ENCODE measurements at places on chromosomes 5 and 9.

DNA sequence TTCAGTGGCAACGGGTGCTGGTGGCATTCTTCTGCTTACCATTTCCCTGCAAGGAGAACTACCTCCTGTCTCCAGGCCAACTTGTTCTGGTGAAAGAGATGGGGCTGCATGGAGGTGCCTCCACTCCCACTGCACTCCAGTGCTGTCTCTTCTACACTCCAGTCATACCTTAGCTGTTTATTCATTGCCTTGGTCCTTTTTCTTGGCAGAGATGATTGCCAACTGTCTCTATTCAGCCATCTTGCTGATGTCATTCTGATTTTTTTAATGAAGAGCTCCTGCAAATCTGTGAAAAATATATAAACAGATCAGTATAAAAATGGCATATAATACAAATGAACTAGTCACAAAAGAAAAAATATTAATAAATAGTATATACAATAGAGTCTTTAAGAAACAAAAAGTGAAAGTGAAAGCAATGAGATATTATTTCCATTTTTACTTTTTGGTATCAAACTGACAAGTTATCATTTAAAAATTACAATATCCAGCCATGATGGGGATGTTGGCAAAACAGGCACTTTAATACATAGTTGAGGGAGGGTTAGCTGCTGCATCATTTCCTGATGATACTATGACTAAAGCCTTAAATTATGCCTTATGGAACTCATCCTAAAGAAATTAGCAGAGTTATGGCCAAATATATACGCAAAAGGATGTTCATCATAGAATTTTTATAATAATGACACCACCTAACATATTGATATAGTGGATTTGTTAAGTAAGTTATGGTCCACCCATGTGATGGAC lies 109.4 kb downstream of the CARTPT start:
- no peak for DNase-seq

GRCh38 chr5:118902656-118903438 lies 85.5 kb downstream of the DTWD2 start:
- DNase-seq, result peak; percentile 7

DNA sequence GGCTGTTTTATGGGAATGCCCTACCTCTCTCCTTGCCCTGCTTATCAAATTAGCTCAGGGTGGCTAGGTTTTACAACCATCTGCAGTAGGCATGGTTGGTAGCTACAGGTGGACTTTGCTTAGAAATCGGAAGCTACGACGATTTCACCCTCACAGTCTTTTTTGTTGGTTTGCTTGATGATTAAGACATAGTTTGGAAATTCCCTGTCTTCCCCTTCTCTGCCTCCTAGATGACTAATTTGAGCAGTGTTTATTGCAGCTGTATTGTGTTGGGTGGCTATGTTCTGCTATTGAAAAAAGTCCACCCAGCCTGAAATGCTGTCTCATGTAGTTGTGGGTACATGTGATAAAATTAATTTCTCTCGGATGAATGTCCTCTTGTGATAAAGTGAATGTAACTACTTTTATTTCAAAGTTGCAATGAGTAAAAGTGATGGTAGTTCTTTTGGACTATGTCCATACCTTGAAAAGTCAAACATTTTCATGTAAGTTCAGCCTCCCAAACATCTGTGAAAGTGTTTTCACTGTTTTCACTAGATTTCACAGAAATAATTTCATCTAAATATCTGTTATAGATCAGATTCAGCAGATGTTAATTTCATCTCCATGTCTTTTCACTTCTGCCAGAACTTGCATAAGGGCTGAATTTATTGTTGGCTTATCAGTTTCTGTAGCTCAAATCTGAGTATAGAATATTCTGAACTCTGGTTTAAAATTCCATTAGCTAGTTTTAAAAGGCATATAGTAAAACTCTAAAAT lies 37.3 kb upstream of the FYB1 start:
- no peak for DNase-seq

GRCh38 chr5:172749881-172750633 lies 20.9 kb downstream of the DUSP1 start:
- no peak for DNase-seq

DNA sequence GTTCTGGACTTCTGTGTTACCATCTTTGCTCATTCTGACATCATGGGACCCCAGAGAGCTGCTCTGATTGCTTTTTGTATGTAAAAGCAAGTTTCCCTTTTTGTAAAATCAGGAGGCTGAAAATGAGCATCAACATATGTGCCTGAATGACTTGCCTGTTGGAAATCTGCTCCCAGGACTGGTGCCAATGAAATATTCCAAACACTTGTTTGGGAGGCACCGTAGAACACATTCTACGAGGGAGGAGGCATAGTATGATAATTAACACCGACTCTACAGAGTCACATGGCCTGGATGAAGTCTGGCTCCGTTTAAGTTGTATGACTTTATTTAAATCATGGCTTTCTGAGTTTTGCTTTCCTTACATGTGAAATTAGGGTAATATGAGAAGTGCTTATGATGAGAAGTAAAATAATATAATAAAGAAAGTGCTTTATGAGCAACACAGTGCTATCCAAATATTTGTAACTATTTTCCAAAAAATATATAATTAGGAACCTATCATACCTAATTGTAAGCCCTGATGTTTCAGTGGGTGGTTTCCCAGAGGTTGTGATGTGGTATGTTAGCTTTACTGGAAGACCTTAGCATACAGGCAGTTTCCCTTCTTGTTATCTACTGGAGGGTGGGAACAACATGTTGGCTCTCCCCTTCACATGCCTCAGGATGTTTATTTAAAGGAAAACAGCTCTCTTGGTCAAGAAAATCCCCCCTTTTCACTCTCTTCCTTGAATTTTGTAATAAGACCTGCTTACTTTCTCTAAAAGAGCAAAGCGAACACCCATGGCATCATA lies 238.1 kb downstream of the FBXL7 start:
- DNase-seq, result no peak

- DNase-seq, result peak; percentile 71
These were observed 120.4 kb upstream of the RETREG1 start for GRCh38 chr5:16737209-16737608.

- peak; percentile 81 for DNase-seq
These were observed 280.1 kb downstream of the CDH10 start for GRCh38 chr5:24364711-24365110.

- no peak for DNase-seq
These were observed 32.4 kb downstream of the LPAR1 start for GRCh38 chr9:111005746-111006470.

DNA sequence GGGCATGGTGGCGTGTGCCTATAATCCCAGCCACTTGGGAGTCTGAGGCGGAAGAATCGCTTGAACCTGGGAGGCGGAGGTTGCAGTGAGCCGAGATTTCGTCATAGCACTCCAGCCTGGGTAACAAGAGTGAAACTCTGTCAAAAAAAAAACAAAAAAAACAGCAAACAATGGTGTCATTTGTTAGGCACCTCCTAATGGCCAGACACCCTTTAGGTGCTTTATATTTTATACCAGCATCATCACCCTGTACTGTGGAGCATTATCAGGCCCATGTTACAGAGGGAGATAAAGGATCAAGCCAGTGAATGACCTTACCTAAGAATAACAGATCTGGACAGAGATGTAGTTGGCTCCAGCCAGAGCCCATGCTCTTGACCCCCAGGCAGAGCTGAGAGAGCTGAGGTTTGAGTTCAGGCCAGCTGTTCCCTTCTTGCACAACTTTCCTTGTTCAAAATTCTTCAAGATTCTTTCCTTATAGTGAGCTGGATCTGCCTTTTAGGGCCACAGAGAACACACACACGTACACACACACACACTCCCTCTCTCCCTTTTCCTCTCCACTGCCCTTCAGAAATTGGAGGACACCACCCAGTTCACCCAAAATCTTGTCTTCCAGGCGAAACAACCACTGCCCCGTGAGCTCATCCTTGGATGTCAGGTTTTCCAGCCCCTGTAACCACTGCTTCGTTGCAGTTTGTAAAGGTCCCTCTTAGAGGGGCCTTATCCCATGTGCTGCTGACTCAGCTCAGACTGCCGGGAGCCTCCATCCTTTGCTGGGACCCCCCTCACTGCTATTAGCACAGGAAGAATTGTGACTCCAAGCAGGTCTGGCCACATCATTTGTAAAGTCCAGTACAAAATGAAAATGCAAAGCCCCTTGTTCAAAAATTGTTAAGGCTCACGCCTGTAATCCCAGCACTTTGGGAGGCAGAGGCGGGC lies 10.4 kb upstream of the PTGES start:
- no peak for DNase-seq

GRCh38 chr9:84970432-84970831 lies 300.9 kb downstream of the NTRK2 start:
- no peak for DNase-seq

DNA sequence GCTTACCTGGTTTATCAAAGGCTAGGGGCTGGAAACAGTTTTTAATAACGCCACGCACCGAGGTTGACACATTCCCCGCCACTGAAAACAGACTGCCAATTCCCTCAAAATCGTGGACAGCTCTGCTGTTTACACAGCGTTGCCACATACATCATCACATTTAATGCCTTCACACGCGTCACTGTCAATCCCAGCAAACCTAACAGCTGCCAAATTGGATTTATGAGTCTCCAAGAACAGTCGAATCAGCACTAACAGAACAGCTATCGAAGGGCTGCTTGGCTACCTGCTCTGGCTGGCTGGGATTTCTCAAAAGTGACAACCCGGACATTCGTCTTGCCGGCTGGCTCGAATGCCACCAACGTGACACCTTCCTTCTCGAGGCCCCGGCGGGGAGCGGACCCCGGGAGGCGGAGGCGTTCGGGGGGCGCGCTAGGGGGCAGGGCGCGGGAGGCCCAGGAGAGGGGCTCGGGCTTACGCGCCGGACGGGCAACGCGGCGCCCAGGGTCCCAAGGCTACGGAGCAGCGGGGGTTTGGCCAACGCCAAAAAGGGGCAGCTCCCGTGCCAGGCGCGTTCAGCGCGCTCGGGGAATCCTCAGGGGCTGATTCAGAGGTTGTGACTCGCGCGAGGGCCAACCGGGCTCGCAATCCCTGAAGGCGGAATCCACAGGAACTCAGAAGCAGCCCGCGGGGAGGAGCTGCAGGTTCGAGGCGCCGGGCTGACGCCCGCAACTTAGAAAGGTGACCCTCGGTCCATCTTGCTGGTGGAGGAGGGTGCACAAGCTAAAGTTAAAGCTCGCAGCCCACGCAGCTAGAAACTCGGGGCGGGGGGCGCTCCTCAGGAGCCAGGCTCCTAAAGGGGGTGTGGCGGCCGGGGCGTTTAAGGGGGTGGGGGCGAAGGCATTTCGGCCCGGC lies 1.2 kb downstream of the CDC14B start:
- DNase-seq, result peak; percentile 63

DNA sequence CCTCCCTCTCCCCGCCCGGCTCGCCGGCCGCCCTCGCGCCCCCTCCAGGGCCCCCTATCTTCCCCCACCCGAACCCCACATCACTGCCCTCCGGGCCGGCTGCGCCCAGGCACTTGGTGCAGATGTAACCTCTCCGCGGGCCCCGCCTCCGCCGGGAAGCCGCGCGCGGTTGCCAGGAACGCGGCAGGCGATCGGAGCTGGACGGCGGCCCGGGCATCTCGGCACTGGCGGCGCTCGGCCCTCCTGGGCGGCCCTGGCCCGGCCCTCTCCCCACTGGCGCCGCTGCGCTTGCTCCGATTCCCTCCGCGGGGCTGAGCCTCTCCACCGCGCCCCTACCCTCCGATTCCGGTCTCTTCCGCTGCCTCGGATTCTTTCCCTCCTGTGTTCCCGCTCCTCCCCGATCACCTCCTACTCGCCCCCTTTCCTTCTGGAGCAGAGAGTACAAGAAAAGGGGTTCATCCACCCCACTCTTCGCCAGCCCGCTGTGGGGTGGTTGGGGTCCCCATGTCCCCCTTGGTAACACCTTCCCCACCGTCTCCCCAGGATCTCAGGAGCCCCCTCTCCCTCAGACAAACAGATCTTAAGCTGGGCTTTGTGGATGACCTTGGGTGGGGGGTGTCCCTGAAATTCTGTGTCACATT lies 70.6 kb downstream of the C9orf50 start:
- DNase-seq, result peak; percentile 89

GRCh38 chr9:86876621-86877196 lies 70.6 kb downstream of the GAS1 start:
- DNase-seq, result no peak

GRCh38 chr5:139147483-139148087 lies 50.6 kb downstream of the SIL1 start:
- DNase-seq, result peak; percentile 91

DNA sequence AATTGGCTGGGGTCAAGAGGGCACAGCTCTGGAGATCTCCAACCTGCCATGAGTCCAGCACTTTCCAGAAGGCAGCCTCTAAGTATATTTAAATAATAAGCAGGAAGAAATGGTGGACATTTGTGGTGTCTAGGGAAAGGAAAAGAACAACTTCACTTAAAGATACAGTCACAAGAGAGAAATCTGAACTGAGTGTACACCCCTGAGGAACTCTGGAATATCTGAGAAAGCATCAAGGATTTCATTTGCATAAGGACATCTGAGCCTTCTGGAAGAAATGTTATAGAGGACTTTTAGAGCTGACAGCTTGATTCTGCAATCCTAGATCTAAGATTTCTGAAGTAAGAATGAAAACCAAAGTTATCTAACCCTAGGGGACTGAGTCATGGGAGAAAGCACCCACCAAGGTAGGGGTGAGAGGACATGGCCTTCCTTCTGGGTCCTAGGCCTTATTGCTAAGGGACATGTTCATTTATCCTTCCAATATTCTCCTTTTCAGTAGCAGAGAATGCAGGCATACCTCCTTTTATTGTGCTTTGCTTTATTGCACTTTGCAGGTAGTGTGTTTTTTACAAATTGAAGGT lies 253.4 kb upstream of the SLC24A2 start:
- DNase-seq, result peak; percentile 47

DNA sequence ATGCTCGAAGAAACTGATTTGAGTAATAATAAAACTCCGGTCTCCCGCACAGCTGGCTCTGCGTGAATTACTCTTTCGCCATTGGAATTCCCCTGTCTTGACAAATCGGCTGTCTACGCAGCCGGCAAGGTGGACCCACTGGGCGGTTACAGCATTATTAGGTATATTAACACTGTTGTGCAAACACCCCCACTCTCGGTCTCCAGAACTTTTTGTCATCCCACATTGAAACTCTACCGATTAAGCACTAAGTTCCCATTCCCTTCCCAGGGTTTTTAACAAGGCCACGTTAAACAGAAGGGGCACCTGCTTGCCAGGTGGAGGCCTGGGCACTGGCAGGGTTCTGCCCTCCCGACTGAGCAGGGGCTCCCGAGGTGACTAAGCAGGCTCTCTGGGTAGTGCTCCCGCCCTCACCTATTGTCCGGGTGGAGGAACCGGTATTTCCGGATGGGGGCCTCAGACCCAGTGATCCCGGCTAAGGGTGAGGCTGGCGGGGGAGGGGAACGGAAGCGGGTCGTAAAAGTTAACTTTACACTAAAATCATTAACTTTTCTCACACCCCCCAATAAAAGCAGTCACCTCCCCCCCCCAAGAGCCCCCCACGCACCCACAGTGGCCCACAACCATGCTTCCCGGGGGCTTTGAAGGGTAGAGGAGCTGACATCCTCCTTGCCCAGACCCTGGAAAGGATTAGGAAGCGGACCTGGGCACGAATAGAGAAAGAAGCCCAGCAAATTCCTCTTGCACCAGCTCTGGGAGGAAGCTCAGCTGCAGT lies 53.5 kb upstream of the TJP2 start:
- DNase-seq, result peak; percentile 69

GRCh38 chr5:178320281-178320855 lies 87.8 kb upstream of the PHYKPL start:
- DNase-seq, result no peak

Measured in NCI-H69 (cell line).